ENCODE measurements at places on chromosomes 7 and 10. TPM values are rescaled to one million over a fixed set of nuclear protein-coding genes. Genes with fewer than 3 reads are reported as not detected.

The HTR5A gene
- not detected for total RNA-seq

The CASP7 gene
- total RNA-seq = 27.1 TPM

The SFTPA1 gene
- not detected for total RNA-seq

The TAS2R4 gene
- total RNA-seq = 0.70 TPM

The COL13A1 gene
- 4.0 TPM for total RNA-seq

The CRHR2 gene
- total RNA-seq = not detected

The BMI1 gene
- total RNA-seq = 99.8 TPM

The SORCS1 gene
- total RNA-seq = not detected

The TMEM196 gene
- not detected for total RNA-seq

The MEOX2 gene
- total RNA-seq = 1.5 TPM

The FAM107B gene
- 8.0 TPM for total RNA-seq

The ASB15 gene
- not detected for total RNA-seq

Measured in smooth muscle cell of the coronary artery (primary cell).